Stimulated activated CD4-positive, alpha-beta T cell treated with anti-CD3 and anti-CD28 coated beads, Interleukin-2, amount 100 ng/mL, for 24 hours (primary cell): ENCODE measurements at places on chromosomes 5 and 9.

DNA sequence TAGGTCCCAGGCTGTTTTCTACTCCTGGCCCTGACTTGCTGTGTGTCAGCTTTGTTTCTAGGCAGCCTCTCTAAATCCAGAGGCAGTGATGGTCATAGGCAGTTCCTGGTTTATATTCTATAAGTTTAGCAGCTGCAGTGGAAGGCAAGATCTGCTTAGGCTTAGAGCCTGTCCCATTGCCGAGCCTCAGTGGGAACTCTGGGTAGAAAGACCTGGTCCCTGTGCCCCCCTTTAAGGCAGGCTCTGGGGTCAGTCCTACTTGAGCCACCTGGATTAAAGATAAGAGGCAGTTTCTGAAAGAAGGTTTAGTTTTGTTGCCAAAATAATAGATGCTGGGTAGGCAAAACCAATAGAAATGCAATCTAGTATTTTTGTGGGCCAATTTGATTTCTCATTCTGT, 13.6 kb downstream of the MCCC2 start:
- DNase-seq: no peak

DNA sequence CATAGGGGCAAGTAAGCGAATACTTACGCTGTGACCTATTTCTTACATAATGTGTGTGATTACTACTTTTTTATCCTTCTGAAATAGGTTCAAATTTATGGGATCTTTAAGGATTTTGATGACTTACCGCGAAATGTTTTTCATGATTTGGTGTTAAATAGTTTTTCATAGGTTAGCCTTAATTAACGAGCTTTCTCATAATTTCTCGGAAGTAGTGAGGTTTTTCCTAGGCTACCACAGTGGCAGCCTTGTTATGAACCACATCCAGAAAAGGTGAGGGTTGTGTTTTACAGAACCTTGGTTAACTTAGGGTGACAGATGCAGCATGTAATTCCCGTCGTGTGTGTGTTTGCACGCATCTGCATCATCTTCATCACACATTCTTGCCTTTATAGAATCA, 1.3 kb downstream of the SH3GL2 start:
- DNase-seq: no peak

GRCh38 chr5:133364936-133365707, 247.2 kb downstream of the FSTL4 start:
- no peak for DNase-seq

GRCh38 chr5:113281194-113281593, 153.6 kb downstream of the TSSK1B start:
- no peak for DNase-seq

DNA sequence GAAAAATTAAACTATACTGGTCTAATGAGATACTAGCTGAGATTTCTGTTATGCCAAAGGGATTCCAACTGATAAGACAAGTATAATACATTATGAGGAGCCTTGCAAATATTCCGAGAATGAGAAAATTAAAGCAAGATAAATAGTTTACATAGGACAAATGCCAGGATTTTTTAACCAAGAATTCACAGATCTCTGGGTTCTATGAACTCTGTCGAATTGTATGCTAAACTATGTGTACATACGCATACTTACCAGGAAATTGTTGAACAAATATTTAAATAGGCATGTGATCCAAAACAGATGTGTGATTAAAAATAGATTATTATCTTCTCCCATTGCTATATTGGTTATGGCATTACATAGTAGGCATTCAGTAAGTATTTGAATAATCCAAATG, 616.6 kb downstream of the GABRG2 start:
- no peak for DNase-seq

- no peak for DNase-seq
Observed at GRCh38 chr9:3261484-3261883, 264.3 kb downstream of the RFX3 start.

DNA sequence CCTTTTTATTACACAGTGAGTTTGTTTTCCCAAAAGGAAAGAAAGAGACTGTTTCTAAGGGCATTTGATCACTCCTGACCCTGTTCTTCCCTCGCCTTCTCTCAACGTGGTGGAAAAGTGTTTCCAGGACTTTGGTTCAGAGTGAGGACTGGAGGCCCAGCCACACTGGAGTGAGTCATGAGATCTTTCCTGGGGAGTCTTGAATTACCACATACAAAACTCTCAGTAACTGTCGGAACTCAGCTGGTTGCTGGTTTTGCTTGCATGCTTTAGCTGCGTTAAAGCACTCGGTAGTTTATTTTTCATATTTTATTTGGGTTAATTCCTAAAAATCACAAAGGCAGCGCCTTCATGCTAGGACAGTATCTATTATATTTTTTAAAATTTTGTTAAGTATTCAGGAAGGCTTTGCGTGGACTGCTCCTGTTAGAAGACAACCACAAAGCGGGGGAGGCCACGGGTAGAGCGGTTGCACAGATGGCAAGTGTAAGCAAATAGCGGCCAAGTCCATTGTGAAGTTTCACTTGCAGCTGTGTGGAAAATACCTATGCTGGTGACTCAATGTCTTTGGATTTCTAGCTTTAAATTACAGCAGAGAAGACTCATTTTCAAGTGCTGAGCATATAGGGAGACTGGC, 77.7 kb downstream of the ARSB start:
- no peak for DNase-seq

DNA sequence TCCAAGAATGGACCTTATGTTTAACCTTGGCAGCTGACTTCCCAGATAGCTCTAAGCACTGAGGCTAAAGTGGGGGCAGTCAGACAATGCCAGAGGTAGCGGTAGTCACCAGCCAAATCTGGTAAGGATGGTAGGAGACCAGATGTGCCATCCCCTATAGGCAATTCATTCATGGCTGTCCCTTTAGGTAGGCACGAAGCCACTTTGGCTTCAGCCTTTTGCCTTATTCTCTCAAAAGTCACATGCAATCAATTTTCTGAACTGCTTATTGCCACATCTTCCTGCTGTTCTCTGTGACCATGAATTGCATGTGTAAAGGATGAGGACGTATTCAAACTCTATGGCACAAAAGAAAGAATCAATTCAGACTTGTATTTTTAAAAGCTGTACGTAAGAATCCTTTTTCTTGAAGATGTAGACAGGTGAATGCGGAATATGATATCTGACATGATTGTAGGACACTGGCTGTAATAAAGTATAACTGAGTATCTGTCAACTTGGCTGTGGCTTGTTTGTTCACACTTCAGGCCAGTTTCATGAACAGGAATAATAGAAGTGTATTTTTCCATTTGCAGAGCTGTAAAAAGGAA, 611.7 kb downstream of the NR2F1-AS1 start:
- DNase-seq: no peak

GRCh38 chr5:141150224-141150992, 551 bp downstream of the PCDHB6 start:
- no peak for DNase-seq

DNA sequence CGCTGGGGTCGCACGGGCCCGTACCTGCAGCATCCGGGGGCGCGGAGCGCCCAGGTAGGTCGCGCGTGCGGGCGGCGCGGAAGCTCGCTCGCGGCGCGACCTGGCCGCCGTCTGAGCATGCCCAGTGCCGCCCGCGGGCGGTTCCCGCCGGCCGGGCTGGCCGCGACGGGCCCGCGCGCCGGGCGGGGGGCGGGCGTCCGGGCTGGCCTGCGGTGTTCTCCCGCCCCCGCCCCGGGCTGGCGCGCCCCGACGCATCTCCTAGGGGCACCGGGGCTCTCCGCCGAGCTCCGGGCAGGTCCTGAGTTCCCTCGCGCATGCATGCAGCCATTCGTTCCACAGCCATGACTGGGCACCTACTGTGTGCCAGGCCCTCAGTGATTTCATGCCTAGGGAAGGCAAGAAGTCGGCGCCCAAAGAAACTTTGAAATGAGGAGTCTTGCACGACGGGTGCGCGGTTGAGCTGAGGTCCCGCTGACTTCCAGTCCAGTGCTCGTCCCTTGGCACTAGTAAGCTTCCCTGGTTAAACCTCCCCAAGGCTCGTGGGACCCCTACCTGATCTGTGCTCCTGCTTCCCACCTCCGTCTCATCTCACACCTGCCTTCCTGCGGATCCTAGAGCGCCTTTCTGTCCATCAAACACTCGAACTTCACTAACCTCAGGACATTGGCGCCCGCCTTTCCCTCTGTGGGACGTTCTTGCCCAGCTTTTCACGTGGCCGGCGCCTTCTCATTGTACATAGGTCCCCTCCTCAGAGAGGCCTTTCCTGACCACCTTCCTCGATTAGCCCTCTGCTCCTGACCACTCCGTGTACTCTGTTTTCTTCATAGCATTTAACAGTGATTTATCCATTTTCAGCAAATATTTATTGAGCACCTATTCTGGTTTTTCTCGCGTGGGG, at the start of gene PTPN3:
PTPN3 (minus strand) TSS at position 113 of the 898 bp plus-strand sequence. CDS start 34,873 bp downstream, outside the sequence.
- no peak for DNase-seq

GRCh38 chr5:150500328-150500841, 7.5 kb upstream of the NDST1 start:
- DNase-seq: no peak

- no peak for DNase-seq
Observed at GRCh38 chr5:137738947-137739346, 3.1 kb upstream of the KLHL3 start.

DNA sequence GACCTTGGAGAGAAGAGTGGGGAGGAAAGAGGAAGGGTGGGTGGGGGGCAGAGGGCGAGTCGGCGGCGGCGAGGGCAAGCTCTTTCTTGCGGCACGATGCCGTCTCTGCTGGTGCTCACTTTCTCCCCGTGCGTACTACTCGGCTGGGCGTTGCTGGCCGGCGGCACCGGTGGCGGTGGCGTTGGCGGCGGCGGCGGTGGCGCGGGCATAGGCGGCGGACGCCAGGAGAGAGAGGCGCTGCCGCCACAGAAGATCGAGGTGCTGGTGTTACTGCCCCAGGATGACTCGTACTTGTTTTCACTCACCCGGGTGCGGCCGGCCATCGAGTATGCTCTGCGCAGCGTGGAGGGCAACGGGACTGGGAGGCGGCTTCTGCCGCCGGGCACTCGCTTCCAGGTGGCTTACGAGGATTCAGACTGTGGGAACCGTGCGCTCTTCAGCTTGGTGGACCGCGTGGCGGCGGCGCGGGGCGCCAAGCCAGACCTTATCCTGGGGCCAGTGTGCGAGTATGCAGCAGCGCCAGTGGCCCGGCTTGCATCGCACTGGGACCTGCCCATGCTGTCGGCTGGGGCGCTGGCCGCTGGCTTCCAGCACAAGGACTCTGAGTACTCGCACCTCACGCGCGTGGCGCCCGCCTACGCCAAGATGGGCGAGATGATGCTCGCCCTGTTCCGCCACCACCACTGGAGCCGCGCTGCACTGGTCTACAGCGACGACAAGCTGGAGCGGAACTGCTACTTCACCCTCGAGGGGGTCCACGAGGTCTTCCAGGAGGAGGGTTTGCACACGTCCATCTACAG, 760 bp downstream of the NPR3 start:
- DNase-seq: no peak

- no peak for DNase-seq
Observed at GRCh38 chr5:4250254-4250653, 654.6 kb downstream of the IRX1 start.

- no peak for DNase-seq
Observed at GRCh38 chr9:8622222-8622802, 822.7 kb upstream of the DMAC1 start.

DNA sequence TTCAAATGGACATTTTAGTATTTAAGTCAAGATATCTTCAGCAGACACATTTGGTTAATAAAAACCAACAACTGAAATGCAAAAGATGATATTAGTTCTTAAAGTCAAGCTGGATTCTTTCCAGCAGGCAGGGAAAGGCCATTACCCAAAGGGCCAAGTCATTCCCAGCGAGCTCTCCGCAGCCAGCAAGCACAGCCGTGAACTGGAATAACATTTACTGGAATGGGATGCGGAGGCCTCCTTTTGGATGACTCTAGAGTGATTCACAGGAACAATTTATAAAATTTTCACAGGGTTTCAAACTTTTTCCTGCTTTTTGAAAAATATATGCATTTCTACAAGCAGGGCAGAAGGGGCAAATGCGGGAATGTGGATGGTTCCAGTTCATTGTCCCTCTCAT, 76.6 kb upstream of the DAB2 start:
- no peak for DNase-seq

GRCh38 chr5:86838083-86838482, 220.3 kb downstream of the COX7C start:
- no peak for DNase-seq

- no peak for DNase-seq
Observed at GRCh38 chr9:134366223-134367031, 40.2 kb downstream of the RXRA start.

- DNase-seq: no peak
Observed at GRCh38 chr9:92633614-92634278, 36.2 kb downstream of the IPPK start.

- no peak for DNase-seq
Observed at GRCh38 chr9:99299211-99300102, 77.4 kb downstream of the SEC61B start.

GRCh38 chr9:127876026-127876763, 1.3 kb downstream of the AK1 start:
- no peak for DNase-seq

DNA sequence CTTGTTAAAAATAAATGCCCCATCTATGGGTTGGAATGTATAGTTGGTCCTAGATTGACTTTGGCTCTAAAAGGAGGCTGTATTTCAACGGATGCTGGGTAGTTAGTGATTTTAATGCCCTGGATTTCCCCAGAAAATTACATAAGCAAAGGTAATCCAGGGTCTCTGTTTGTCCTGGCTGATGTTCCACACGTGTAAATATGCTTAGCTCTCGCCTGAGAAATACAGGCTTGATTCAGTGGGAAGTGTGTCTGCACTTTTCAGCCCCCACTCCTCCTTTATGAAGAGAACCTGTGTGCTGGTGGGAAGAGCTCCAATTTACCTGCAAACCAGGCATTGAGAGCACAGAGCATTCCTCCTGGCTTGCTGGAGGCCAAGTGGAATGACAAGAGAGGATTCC, 294.6 kb upstream of the CLINT1 start:
- DNase-seq: no peak

DNA sequence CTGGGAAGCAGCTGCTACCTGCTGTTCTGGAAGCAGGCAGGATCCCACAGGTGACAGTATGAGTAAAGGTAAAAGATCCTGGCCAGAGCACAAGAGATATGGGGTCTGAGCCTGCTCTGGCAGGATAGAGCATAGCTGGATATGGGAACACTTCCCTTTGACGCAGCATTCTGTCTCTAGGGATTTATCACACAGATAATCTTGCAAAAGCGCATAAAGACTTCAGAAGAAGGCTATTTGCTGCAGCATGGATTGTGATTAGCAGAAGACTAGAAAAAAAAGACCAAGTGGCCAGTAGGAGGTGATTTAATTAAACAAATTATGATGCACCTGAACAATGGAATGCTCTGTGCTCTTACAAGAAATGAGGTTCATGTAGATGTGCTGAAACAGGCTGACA, 52.4 kb upstream of the PWWP2A start:
- DNase-seq: no peak

DNA sequence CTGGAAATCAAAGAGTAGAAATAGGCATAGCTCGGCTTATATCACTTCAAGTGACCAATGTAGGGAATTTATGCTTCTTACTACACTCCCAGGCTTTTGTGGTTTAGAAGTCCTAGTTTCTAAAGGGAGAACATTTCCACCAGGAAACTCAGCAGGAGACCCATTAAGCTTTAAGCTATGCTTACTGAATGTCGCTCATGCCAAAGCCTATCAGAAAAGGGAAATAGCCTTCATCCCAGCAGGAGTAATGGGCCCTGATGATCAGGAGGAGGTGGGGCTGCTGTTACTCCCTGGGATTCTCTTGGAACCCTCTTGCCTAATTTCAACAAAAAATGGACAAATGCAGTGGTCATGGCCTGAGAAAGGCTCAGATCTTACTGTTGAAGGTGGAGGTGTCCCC, 54.5 kb upstream of the SEMA6A start:
- no peak for DNase-seq
